ENCODE measurements at places on chromosomes 5 and 9.
A peak's percentile ranks its signal among the peaks of the same experiment; 100 is the strongest.

DNA sequence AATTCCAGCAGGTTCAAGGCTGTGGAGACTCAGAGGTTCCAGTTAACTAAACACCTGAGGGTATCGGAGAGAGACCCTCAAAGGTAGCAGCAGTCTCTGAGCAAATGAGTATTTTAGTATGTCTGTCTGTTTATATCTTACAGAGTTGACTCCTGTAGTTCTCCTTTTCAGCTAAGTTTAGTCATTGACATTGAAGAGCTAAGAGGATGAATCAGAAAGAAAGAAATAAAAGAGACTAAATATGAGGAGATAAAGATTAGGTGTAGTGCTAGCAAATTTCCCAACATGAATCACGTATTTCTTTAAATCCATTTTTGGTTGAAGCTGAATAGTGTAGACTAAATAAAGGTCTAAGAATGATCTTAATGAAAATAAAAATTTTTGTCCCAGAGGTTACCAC is 474.0 kb upstream of the RGMB start:
- no peak for DNase-seq

GRCh38 chr5:63554191-63554590 is 408.1 kb downstream of the HTR1A start:
- no peak for DNase-seq

GRCh38 chr5:96896806-96897205 is 20.5 kb downstream of the ERAP2 start:
- no peak for DNase-seq

- no peak for DNase-seq
Measured at GRCh38 chr9:18499980-18500379, 26.0 kb downstream of the ADAMTSL1 start.

- DNase-seq, result no peak
Measured at GRCh38 chr5:60685700-60686099, 14.3 kb downstream of the DEPDC1B start.

- peak; percentile 77 for DNase-seq
Measured at GRCh38 chr5:139272471-139273321, 20.8 kb upstream of the MATR3 start.

DNA sequence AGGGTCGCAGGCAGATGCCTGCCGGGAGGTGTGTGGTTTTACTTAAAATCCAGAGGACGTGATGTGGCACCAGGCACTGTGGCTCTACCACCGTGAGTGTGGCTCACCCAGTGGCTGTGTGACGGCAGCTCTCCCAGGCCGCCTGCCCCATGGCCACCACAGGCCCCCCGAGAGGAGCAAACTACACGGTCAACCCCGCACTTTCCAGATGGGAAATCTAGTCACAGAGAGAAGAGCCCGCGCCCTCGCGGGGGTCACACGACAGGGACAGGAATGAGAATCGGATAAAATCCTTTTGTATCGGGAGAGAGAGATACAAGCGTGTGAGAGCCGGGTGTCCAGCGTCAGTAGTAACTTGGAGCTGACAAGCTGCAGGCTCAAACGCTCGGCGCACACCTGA is 24.4 kb downstream of the TERT start:
- no peak for DNase-seq

GRCh38 chr5:92916036-92916435 is 665.0 kb downstream of the NR2F1-AS1 start:
- no peak for DNase-seq
